T-helper 2 cell treated with Interferon-gamma antibody and Interleukin-4, amounts not matched to agents 5 μg/mL and 100 μg/mL, for 36 hours (primary cell): ENCODE measurements at places on chromosomes 11 and 22.
A peak's percentile ranks its signal among the peaks of the same experiment; 100 is the strongest.

GRCh38 chr22:17140022-17140421 lies 18.9 kb upstream of the TMEM121B start:
- no peak for DNase-seq

DNA sequence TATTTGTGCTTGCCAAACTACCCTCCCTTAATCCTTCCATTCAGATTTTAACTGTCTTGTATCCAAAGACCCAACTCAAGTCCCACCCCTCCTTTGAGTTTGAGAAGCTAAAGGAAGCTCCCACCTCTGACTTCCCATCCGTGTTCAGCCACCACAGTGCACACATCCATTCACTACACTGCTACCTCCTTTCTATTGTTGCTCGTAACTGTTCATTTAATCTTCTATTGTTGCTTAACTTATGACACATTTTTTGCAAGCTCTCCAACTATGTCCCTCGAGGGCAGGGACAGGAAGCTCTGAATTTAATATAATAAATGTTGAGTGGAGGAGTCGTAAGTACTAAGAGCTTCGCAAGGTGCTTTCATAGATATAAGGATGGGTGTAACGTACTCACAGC lies 10.4 kb downstream of the LARGE1 start:
- DNase-seq = no peak

DNA sequence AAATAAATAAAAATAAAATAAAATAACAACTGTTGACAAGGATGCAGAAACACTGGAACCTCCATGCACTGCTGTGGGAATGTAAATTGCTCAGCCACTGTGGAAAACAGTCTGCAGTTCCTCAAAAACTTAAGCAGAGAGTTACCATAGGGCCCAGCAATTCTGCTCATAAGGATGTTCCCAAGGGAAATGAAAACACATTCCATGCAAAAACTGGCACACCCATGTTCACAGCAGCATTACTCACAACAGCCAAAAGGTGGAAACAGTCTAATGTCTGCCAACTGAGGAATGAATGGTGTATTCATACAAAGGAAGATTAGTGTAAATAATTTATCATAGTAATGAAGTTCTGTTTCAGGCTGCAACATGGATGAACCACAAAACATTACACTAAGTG lies 3.2 kb upstream of the KRTAP5-10 start:
- DNase-seq = no peak

DNA sequence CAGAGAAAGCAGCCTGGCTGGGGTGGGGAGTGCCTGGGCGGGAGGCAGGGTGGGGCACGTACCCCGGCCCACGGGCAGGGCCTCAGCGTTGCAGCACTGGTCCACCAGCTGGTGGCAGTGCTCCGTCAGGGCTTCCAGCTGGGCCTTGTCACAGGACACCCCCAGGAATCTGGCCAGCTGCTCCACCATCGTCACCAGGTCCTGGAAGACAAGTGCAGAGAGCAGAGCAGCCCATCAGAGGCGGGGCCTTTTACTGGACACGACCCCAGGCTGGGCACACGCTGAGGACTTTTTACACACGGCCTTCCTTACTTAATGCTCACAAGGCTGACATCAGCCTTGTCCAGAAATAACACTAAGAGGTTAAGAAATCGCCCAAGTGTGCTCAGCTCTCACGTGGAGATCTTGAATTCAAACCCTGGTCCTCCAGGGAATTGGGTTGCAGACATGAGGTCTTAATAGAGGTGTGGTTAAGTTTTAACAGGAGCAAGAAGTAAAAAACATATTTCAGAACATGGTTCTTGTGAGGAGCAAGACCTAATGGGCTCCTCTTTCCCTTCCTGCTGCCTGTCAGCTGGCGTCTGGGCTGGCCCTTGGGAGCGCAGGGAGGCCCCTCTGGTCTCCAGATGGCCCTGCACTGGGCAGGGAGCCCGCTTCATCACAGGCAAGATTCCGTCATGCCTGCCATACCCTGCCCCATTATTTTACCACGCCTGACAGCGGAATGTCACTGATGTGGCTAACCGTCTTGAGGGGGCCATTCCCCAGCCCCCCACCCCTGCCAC lies 17.1 kb upstream of the EFCAB6 start:
- no peak for DNase-seq

DNA sequence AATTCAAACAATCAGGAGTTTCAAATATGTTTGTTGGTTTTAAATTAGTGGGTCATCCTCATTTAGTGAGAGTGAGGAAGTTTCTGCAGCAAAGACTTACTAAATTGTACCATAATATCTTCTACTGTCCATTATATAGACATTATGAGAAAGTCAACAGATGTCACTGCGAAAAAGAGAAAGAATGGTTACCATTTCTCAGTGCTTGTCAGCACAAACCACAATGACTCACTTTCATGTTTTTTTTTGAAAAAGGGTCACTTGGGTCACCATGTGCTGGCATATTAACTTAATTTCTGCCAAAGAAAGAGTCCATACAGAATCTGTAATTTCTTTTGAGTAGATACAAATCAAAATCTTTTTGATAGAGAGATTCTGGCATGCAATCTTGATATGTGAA lies 924.6 kb upstream of the FAT3 start:
- DNase-seq = no peak

DNA sequence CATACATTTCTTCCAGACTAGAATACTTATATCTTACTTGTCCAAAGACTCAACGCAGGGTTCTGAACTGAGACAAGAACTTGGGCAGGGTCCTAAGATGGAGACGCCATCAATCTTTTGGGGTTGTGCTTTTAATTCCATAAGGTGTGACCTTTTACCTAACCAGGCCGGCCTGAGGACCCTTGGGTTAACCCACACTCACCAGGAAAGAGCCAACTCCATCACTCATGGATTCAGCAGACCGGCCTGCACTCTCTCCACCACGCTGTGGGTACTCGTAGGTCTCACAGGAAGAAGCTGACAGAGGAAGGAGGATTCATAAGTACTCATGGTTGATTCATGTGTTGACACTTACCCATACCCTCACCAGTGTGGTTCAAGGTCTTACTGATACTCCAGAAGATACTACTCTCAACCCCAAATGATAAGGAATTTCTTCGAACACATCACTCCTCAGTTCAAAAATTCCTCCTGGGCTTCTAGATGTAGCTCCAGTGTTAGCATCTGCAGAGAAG lies 36.2 kb downstream of the USP35 start:
- no peak for DNase-seq

GRCh38 chr22:36409911-36410756 lies 22.4 kb upstream of the MYH9 start:
- peak; percentile 55 for DNase-seq

- DNase-seq = no peak
Observed at GRCh38 chr22:25105817-25106650, 93.6 kb upstream of the CRYBB3 start.

DNA sequence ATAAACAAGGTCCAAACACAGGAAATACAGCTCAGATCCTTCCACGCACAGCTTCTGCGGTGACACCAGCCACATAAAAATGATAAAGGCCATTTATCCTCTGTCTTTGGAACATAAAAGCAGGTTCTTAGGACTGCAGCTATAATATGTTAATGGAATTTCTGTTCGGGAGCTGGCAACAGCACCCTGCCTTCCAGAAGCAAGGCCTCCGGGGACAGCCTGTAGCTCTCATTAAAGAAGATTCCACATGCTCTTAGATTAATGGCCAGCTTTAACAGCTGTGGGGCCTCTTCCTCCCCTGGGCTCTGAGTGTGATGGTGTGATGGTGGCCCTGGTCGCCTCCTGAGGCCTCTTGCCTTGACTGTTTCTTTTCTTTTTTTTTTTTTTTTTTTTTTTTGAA lies 137.3 kb downstream of the CACNA1I start:
- no peak for DNase-seq

DNA sequence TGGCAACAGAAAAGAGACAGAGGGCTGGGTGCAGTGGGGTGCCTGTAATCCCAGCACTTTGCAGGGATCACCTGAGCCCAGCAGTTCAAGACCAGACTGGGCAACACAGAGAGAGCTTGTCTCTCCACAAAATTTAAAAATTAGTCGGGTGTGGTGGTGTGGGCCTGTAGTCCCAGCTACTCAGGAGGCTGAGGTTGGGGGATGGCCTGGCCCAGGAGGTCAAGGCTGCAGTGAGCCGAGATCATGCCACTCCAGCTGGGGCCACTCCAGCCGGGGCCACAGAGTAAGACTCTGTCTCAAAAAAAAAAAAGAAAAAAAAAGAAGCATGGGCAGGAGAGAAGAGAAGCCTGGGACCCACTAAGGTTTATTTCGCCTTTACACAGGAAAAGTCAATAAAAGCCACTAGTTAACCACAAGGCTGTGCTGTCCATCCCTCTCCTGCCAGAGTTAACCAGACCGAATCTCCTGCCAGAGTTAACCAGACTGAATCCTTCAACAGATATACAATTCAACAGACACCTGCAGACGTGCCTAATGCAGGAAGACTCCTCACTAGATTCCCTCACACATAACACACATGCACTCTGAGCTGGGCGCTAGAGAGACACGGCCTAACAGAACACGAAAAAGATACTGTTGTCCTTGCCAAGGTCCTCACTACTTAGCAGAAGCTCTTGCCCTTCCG lies 29.8 kb downstream of the MICAL3 start:
- no peak for DNase-seq

- no peak for DNase-seq
Observed at GRCh38 chr22:19596680-19597398, 72.6 kb upstream of the CLDN5 start.

DNA sequence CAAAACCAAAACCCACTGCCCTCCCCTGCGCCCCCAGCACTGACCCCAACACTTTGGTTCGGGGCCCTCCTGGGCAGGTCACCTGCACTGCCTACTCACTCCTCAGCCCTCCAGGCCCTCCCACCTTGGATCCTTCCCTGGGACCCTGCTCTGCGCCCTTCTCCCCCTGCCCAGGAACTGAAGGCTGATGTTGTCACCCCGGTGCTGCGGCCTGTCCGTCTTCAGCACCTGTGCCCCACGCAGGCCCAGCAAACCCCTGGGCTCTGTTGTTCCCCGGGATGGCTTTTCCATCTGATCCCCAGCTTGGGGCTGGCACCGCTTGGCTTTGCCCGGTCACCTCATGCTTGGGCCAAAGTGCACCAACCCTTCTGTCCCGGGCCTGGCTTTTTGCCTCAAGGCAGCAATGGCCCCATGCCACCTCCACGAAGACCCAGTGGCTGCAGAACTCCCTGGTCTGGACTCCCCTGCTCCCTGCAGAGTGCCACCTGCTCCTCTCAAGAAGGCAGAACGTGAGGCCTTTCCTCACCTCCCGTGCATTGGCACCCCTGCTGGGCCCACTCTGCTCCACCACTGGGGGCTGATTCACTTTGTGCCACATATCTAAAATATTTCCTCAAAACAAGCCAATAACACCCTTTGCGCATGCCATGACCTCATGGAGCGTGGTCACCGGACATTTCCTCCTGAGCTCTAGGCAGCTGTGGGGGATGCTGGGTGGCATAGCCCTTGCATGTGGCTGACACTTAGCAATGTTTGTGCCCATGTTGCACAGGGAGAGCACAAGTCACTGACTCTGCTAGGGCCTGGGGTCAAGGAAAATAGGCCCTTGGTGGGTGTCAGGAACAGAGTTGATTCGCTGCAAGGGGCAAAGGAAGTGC lies 8.8 kb downstream of the PPM1F start:
- DNase-seq = no peak

DNA sequence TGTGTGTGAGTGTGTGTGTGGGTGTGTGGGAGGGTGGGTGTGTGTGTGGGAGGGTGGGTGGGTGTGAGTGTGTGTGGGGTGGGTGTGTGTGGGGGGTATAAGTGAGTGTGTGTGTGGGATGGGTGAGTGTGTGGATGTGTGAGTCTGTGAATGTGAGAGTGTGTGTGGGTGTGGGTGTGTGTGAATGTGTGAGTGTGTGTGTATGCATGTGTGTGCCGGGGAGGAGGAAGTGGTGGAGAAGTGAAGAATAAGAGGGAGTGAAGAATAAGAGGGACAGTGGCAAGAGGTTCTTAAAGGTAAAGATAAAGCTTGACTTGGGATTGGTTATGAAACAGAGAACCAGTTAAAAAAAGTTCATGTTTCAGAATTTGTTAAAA lies 54.0 kb downstream of the PRR5L start:
- DNase-seq = peak; percentile 18

DNA sequence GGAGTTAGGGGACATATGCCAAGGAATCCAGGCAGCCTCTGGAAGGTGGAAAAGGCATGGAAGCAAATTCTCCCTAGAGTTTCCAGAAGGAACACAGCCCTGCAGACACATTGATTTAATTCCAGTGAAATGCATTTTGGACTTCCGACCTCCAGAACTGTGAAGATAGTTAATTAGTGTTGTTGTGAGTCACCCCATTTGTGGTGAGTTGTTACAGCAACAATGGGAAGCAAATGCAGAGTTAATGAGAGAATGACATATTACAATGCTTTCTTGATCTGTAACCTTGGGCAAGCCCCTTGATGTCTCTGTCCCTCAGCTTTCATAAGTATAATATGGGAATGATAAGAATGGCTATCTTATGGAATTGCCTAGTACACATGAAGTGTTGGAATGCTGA lies 178.7 kb downstream of the KIRREL3 start:
- no peak for DNase-seq

GRCh38 chr11:34443136-34443535 lies 4.4 kb downstream of the CAT start:
- DNase-seq = no peak
